Breast epithelium (tissue), 4 donors: ENCODE measurements at places on chromosomes 4 and X. TPM values are rescaled to one million over a fixed set of nuclear protein-coding genes. Genes with fewer than 3 reads are reported as not detected.
A peak's percentile ranks its signal among the peaks of the same experiment; 100 is the strongest.

The TMEM271 gene
- not detected for total RNA-seq

The GABRG1 gene
- total RNA-seq: not detected

The ANKRD50 gene
- total RNA-seq: 14.6 TPM

The PDCL2 gene
- not detected for total RNA-seq

The RAI2 gene
- total RNA-seq: 18.0 TPM

The COX7B gene
- 412 TPM for total RNA-seq

The LIMCH1 gene
- 34.6 TPM for total RNA-seq

The FGF5 gene
- not detected for total RNA-seq

The ZFP92 gene
- total RNA-seq: 1.6 TPM

The PLXNA3 gene
- 6.1 TPM for total RNA-seq

The ACSL4 gene
- 77.3 TPM for total RNA-seq

The CDS1 gene
- total RNA-seq: 9.8 TPM

The GSX2 gene
- total RNA-seq: not detected

DNA sequence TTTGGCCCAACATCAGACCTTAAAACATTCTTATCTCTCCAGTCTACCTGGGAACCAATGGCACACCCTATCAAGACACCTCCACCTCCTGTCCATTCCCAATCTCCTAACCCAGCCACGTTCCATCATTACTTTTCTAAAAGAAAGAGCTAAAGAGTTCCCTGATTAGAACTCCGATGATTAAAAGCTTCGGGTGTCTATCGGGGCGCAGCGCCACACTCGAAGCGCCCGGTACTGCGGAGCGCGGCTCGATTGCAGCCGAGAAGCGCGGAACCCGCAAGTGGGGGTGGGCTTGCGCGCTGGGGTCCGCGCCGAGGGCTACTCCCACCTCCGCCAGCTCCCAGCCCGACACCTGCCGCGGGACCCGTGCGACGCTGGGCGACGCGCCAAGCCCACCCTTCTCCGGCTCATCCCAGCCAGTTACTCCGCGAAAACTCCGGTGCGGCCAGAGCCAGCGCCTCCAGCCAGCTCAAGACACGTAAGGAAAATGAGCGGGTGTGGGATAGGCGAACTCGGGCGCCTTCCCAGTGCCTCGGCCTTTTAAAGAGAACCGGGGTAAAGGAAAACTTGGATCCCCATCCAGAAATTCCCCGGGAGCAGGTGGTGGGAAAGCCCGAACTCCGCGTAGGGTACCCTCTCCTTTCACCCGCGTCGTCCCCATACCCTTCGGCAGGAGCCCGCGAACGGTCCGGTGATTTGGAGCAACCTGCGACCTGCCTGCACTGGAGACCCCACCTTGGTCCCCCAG lies 593 bp downstream of the NPY1R start:
- H3K4me3 ChIP-seq: peak overlapping the region; percentile 67
- H3K4me1 ChIP-seq: no peaks in the 10 kb centered on the region
- no peaks in the 10 kb centered on the region for H3K27me3 ChIP-seq

DNA sequence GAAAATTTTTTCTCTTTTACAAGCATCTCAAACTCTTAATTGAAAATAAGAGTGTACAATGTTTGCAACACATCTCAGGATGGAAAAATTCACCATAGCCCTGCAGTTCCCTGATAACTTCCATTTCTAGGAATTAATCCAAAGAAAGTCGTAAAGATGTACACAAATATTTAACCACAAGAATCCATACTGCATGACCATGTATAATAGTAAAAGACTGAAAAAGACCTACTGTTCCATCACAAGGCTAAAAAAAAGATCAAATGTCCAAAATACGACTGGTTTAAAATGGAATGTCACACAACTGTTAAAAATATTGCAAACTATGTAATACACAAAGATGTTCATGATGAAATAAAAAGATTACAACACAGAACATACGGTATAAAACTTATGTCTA lies 32.1 kb downstream of the HUWE1 start:
- H3K27ac ChIP-seq: no peak overlapping the region
- no peak for DNase-seq
- H3K4me3 ChIP-seq: no peak overlapping the region
- H3K36me3 ChIP-seq: no peaks in the 10 kb centered on the region

- H3K4me1 ChIP-seq: no peaks in the 10 kb centered on the region
- DNase-seq: no peak
- no peaks in the 10 kb centered on the region for H3K36me3 ChIP-seq
- H3K27ac ChIP-seq: no peak overlapping the region
- H3K4me3 ChIP-seq: no peak overlapping the region
These were observed 158.8 kb downstream of the RBMX2 start for GRCh38 chrX:130560544-130560943.

- H3K36me3 ChIP-seq: no peaks in the 10 kb centered on the region
- no peak for DNase-seq
- no peak overlapping the region for H3K4me3 ChIP-seq
- no peaks in the 10 kb centered on the region for H3K27me3 ChIP-seq
These were observed 489.6 kb downstream of the STPG2 start for GRCh38 chr4:97653701-97654100.

GRCh38 chr4:76386566-76387305 lies 34.2 kb downstream of the CCDC158 start:
- no peak overlapping the region for H3K27ac ChIP-seq
- no peak for DNase-seq
- H3K4me3 ChIP-seq: no peak overlapping the region
- no peaks in the 10 kb centered on the region for H3K27me3 ChIP-seq
- no peaks in the 10 kb centered on the region for H3K4me1 ChIP-seq
- no peaks in the 10 kb centered on the region for H3K36me3 ChIP-seq

DNA sequence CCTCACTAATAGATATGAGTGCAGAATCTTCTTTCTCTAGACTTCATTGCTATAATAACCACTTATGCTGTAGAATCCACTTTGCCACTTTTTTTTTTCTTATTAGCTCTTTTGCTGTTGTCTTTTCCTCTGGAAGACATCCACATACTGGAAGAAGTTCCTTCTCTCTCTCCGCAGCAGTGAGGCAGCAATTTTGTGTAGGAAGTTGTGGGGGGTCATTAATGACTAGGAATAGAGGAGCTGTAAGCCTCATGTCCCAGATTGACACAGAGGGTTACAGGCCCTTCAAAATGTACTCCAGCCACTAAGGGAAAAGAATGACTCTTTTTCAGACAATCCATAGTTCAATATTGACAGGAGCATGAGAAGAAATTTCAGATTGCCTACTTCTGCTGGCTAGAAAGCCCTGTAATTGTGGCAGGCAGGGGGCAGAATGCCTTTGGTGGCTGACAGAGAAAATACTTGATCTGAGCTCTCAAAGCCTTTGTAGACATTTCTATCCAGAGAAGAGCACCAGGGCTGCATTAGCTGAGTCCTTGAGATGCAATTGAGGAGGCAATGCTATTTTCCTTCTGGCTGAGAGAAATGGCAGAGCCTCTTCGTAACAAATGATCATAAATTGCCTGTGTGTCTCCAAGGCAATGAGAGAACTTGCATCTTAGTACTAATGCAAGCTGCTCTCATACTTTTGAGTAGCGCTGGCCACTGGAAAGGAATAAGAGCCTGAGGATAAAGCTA lies 856.2 kb downstream of the STIM2 start:
- H3K4me1 ChIP-seq: no peaks in the 10 kb centered on the region
- no peak overlapping the region for H3K27ac ChIP-seq
- H3K27me3 ChIP-seq: no peaks in the 10 kb centered on the region
- no peak for DNase-seq
- no peak overlapping the region for H3K4me3 ChIP-seq

GRCh38 chr4:187258651-187259401 lies 535.2 kb upstream of the FAT1 start:
- H3K4me3 ChIP-seq: no peak overlapping the region
- H3K27me3 ChIP-seq: no peaks in the 10 kb centered on the region
- no peak overlapping the region for H3K27ac ChIP-seq
- H3K4me1 ChIP-seq: no peaks in the 10 kb centered on the region
- DNase-seq: no peak
- H3K36me3 ChIP-seq: no peaks in the 10 kb centered on the region

GRCh38 chr4:100590325-100590724 lies 72.5 kb upstream of the EMCN start:
- H3K4me3 ChIP-seq: no peak overlapping the region
- H3K4me1 ChIP-seq: no peaks in the 10 kb centered on the region
- H3K36me3 ChIP-seq: no peaks in the 10 kb centered on the region
- H3K27me3 ChIP-seq: no peaks in the 10 kb centered on the region

DNA sequence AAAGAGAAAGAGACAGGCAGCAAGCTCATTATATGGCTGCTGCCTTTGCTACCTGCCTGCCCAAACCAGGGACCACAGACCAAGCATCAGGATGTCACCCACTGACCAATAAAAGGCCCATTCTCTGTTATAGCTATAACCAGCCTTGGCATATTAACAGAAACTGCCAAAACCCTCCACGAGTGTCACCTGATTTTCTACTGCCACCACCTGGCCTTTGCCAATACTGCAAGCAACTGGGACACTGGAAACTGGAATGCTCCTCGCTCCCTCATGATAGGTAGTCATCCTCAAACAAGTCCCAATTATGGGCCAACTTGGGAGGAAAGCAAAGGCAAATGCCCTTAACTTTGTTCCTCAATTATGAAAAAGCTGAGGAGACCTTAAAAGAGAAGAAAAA lies 76.0 kb downstream of the SPIN4 start:
- no peak for DNase-seq
- H3K4me3 ChIP-seq: no peak overlapping the region
- no peaks in the 10 kb centered on the region for H3K27me3 ChIP-seq
- no peak overlapping the region for H3K27ac ChIP-seq
- H3K4me1 ChIP-seq: no peaks in the 10 kb centered on the region

DNA sequence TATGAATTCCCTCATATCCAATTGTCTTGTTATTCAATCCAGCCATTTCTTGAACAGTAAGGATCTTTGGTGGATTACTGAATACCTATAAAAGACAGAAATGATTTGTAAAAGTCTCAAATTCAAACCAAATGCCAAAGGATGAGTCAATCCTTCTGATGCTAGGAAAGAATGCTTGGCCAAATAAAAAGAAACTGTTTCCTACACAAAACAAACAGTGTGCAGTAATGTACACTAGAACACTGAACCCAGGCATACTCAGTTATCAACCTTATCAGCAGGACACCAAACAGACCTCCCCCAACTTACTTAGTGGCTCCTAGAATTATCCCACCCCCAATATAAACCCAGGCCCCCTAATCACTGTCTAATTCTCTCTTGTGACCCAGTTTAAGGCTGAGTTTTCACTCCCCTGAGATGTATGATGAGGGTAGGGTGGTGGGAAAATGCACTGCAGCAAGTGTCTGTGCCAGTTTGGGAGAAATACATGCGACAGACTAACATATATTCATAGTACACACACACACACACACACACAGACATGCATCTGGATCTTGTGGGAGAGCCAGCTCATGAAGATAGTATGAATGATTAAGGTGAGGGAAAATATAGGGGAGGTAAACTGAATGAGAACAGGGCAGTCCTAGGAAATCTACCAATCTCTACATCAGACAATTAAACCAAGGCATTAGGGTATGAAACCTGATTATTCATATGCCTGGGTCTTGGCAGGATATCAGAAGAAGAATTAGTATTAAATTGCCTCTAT lies 35.0 kb downstream of the CLDN2 start:
- no peak for DNase-seq
- no peaks in the 10 kb centered on the region for H3K4me1 ChIP-seq
- no peak overlapping the region for H3K27ac ChIP-seq
- H3K36me3 ChIP-seq: no peaks in the 10 kb centered on the region

GRCh38 chr4:75327804-75328512 lies 186.2 kb downstream of the RCHY1 start:
- H3K4me1 ChIP-seq: no peaks in the 10 kb centered on the region
- no peaks in the 10 kb centered on the region for H3K27me3 ChIP-seq
- H3K36me3 ChIP-seq: no peaks in the 10 kb centered on the region
- no peak for DNase-seq

DNA sequence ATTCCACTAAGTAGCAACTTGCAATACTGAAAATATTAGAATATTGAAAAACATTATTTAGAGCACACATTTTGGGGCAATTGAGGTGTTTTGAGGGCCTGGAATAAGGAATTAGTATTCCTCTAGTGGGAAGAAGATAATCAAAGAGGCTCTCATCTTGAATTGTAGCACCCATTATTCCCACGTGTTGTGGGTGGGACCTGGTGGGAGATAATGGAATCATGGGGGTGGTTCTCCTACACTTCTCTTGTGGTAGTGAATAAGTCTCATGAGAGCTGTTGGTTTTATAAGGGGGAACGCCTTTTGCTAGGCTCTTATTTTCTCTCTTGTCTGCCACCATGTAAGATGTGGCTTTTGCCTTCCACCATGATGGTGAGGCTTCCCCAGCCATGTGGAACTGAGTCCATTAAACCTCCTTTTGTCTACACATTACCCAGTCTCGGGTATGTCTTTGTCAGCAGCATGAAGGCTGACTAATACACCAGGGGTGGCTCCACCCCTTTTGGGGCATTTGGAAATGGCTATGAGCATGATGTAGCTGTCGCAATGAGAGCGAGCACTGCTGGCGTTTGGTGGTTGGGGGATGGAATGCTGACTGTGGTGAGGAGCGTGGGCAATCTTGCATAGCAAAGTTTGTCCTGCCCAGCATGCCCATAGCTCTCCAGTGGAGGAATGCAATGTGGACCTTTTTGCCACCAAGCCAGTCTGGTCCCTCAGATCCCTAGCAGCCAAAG lies 308.2 kb downstream of the FRMPD4 start:
- H3K4me3 ChIP-seq: no peak overlapping the region
- DNase-seq: no peak
- H3K27me3 ChIP-seq: no peaks in the 10 kb centered on the region
- H3K27ac ChIP-seq: no peak overlapping the region
- H3K4me1 ChIP-seq: no peaks in the 10 kb centered on the region

DNA sequence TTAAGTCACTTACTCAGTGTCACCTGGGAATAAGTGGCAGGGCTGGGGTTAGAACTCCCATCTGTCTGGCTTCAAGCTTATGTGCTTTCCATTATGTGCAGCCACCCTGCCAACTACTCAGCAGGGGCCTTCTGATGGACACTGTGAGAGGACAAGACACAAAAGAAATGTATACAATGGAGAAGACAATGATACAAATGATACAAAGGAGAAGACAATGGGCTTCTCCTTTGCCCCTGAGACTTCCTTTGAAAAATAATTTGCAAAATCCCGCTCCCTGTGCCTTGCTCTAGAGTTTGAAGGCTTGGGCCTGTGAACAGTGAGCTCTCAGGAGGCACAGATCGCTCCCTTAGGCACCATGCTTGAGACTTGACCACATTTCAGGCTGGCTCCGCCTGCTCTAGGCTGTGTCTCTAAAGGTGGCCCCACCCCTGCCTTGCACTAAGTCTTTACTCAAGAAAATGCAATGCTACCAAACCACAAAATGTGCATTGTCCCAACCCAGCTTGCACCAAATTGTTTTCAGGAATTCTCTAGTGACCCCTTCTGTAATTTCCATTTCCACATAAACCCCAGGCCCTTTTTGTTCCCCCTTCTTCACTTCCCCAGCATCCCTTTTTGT lies 27.1 kb upstream of the STX18 start:
- no peaks in the 10 kb centered on the region for H3K4me1 ChIP-seq
- DNase-seq: no peak
- H3K4me3 ChIP-seq: no peak overlapping the region
- H3K27me3 ChIP-seq: no peaks in the 10 kb centered on the region
